B cell (primary cell): ENCODE measurements at places on chromosomes 5 and 9. TPM values are rescaled to one million over a fixed set of nuclear protein-coding genes. Genes with fewer than 3 reads are reported as not detected.

Gene ACOT12
- polyA plus RNA-seq, result 0.06 TPM in 1 of 2 replicates, not detected in the other

DNA sequence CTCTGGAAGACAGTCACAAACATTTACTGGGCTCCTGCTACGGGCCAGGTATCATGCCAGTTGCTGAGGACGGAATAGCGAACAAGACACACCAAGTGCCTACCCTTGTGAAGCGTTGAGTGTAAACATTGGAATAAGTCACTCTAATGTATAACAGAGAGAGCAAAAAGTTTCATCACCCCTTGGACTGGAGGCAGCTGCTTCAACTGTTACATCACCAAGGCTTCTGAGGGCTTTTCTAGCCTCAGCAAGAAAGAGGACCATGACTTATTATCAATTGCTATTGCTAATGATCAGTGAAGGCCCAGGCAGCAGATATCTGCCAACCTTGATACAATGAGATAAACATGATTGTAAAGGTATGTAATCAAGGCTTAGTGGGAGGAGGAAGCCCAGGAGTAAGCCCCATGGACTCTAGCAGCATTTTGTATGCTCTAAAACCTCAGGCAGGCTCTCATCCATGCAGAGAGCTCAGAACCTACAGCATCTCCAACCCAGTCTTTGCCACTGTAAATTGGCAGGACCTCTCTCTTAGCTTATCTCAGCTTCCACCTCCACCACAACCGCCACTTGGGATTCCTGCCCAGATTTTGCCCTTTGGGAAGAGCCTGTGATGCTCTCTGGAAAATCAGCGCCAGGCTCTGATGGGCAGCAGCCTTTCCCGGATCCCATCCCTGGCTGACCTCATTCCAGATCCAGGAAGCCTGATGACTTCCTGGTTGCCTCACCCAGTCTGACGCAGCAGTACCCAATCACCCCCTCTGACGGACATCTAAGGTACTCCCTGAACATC, 54.5 kb downstream of the ADAM19 start:
- DNase-seq, result no peak
- no peaks in the 10 kb centered on the region for H3K27me3 ChIP-seq
- peaks cover 43% of the 10 kb centered on the region for H3K4me1 ChIP-seq
- peaks cover 93% of the 10 kb centered on the region for H3K36me3 ChIP-seq
- no peak overlapping the region for H3K4me3 ChIP-seq

DNA sequence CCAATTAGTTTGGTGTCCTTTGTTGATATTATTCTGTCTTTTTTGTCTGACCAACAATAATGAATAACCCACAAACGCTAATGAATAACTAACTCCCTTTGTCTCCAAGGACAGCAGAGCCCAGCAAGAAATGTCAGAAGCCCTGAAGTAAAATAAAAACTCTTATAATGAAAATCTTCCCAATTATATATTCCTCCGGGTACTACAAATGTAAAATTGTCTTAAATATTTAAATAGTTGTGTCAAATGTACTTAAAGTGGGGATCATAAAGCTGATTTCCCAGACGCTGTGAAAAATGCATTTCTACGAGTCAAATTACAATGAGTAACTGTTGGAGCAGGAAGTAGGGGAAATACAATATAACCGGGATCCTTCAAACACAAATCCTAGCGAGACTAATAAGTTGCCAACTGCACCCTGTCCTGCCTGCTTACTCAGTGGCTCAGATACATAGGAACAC, 22.3 kb downstream of the GLIS3 start:
- no peaks in the 10 kb centered on the region for H3K27me3 ChIP-seq
- H3K27ac ChIP-seq, result no peak overlapping the region
- no peaks in the 10 kb centered on the region for H3K36me3 ChIP-seq
- no peaks in the 10 kb centered on the region for H3K4me1 ChIP-seq

- H3K36me3 ChIP-seq, result no peaks in the 10 kb centered on the region
- peaks cover 3% of the 10 kb centered on the region for H3K27me3 ChIP-seq
- H3K27ac ChIP-seq, result no peak overlapping the region
- no peak for DNase-seq
- H3K4me1 ChIP-seq, result peaks cover 15% of the 10 kb centered on the region
These were observed 3.1 kb downstream of the RHOBTB3 start for GRCh38 chr5:95734187-95734586.

- peak; percentile 16 for DNase-seq
- peaks cover 17% of the 10 kb centered on the region for H3K4me1 ChIP-seq
- H3K27ac ChIP-seq, result no peak overlapping the region
- H3K36me3 ChIP-seq, result no peaks in the 10 kb centered on the region
These were observed 141.1 kb upstream of the TARS1 start for GRCh38 chr5:33299621-33300208.

Gene TPPP
- 0.06 and 0.12 TPM in 2 replicates for polyA plus RNA-seq

Gene TICAM2
- 0.55 and 0.97 TPM in 2 replicates for polyA plus RNA-seq
